ENCODE measurements at places on chromosomes 1 and 21.

DNA sequence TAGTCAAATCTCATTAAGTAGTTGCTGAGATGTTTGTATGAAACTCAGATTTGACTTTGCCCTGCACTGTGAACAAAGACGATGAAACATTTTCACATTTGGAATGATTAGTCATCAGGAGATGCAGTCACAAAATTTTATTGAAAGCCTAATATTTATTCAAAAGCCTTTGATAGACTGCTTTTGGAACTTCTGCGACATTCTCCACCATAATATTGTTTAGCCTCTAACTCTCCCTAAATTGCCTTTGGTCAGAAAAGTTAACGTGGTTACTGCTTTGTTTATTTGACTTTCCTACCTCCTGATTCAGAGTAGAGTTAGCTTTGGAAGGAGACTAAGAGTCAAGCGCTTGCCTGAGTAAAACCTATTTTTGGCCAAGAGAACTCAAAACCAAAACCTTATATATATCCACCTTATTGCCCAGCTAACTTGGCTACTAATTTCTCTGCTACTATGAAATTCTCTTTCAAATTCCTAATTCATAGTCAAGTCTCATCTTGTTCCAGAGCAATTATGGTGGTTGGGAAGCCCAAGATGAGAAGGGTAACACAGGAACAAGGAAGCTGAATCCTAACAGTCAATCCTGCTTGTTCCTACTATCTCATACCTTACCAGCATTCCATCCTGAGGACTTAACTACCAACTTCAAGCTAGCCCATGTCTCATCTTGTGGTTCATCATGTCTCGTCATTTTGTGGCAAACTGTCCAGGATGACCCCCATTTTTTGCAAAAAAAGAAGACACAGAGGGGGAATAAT, 429.6 kb downstream of the USP25 start:
- H3K4me3 ChIP-seq, result no peak overlapping the region
- DNase-seq, result no peak
- no peaks in the 10 kb centered on the region for H3K36me3 ChIP-seq
- H3K27ac ChIP-seq, result no peak overlapping the region
- H3K4me1 ChIP-seq, result no peaks in the 10 kb centered on the region
- peaks cover 2% of the 10 kb centered on the region for H3K27me3 ChIP-seq

DNA sequence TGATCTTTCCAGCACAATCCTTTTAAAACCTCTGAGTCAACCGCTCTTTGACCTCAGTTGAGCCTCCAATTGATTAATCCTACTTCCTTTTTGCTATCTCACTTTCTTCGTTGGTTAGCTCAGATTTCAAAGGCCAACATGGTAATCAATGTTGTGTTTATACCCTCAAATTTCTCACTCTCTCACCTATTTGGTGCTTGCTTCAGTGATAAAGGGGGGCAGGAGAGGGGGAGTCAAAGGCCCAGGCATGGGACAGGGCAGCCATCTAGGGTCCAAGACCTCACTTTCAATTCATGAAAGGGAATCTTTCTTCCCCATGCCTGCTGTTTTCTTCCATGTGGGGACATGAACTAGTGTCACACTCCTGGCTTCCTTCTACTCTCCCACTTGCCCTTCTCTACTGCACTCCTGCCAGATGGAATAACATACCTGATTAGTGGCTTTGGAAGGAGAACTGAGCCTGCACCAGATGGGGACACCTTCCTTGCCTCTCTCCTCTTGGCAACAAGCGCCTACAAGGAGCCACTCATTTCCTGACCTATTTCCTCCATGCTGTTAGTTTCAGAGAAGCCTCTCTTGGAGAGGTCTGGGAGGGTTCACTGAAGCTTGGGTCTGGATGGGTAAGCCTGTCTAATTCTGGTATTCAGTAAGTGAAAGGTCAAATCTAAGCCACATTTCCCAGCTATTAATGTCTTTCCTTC, 73.3 kb upstream of the ARHGAP29 start:
- peaks cover 3% of the 10 kb centered on the region for H3K27me3 ChIP-seq
- no peaks in the 10 kb centered on the region for H3K4me1 ChIP-seq
- H3K27ac ChIP-seq, result no peak overlapping the region
- no peak for DNase-seq
- no peak overlapping the region for H3K4me3 ChIP-seq

DNA sequence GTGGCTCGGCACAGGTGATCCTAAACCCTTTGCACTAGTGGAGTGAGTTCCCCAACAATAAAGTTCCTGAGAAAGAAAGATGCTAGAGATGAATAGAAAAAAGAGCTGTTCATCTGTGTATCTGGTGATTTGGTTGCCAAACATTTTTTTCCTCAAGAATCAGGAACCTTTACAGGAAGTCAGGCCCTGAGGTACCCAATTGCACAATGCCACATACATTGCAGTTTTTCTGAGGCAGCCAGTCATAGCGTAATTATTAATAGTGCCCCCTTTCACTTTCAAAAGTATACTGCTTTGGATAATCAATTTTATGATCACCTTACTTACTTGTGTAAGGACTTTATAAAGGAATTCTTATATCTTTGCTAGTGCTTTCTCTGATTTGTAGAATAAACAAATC, 346.3 kb upstream of the POU3F1 start:
- H3K27ac ChIP-seq, result no peak overlapping the region
- H3K4me3 ChIP-seq, result no peak overlapping the region
- H3K36me3 ChIP-seq, result no peaks in the 10 kb centered on the region
- no peak for DNase-seq
- H3K4me1 ChIP-seq, result no peaks in the 10 kb centered on the region
- peaks cover 2% of the 10 kb centered on the region for H3K27me3 ChIP-seq

GRCh38 chr1:30872033-30872947, 36.3 kb downstream of the SDC3 start:
- H3K4me1 ChIP-seq, result peaks cover 13% of the 10 kb centered on the region
- peaks cover 9% of the 10 kb centered on the region for H3K27me3 ChIP-seq
- DNase-seq, result no peak

- no peak for DNase-seq
- H3K27me3 ChIP-seq, result peaks cover 7% of the 10 kb centered on the region
- peaks cover 25% of the 10 kb centered on the region for H3K36me3 ChIP-seq
- peaks cover 10% of the 10 kb centered on the region for H3K4me1 ChIP-seq
- H3K27ac ChIP-seq, result no peak overlapping the region
These were observed 5.4 kb downstream of the PSEN2 start for GRCh38 chr1:226875641-226876295.
